ENCODE measurements at places on chromosomes 4 and X. TPM values are rescaled to one million over a fixed set of nuclear protein-coding genes. Genes with fewer than 3 reads are reported as not detected.

DNA sequence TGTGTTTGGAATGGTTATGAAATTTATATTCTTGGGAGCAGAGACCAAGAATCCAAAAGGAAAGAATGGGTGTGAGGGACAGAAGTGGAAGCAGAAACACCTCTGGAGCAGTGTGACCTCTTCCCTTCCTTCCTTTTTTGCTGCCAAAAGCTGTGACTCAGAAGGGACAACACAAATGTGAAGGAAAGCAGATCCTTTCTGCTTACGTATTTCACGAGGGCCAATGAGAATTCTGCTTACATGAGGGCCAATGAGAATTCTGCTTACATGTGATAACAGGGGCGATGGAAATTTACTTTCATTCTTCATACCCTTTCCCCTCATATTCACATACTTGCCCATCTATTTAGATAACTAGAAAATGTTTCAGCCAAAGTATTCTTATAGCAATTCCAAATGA lies 404.6 kb downstream of the PRDM5 start:
- no peak for DNase-seq

- no peak for DNase-seq
These were observed 2.3 kb downstream of the XKRX start for GRCh38 chrX:100926453-100926852.

DNA sequence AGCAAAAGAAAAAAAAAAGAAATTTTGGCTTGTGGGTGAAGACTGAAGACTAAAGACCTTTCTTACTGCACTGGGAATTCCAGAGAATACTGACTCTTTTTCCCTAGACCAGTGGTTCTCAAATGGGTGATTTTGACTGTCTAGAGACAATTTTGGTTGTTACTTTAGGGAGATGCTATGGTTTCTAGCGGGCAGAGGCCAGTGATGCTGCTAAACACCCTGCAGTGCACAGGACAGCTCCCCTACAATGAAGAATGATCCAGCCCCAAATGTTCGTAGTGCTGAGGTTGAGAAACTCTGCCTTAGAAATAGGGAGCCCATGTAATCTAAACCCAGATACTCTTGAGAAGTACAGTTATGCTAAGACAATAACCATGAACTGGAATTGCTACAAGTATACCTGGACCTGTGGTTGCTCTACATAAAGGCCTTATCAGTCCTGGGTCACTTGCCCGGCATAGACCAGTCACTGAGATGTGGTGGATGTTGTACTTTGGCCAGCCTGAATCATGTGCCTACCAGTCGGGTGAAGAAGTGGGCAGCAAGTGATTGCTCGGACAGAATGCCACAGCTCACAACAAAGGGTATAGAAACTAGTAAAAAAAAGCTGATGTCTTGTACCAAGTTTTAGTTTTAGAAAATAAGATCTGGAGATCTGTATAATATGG lies 16.0 kb downstream of the ARHGAP10 start:
- DNase-seq = no peak

DNA sequence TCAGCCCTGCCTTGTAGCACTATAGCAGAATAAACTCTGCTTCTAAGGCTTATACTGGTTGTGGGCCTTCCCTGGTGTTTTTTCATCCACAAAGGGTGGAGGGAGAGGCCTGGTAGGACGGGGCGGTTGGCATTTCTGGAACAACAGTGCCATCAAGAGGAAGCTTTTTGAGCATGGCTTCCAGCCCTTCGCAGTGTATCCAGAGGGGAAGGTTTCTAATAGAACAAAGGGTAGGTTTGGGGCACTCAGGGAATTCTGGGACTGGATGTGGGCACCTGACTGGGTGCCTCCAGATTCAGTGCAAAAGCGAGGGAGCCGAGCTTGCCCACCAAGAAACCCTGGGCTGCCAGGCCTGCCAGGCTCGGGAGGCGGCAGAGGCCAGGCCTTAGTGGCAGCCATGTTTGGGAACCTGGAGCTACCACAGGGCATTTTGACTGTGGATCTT lies 229.6 kb upstream of the AGTR2 start:
- DNase-seq = no peak

GRCh38 chr4:122798101-122798500 lies 28.5 kb upstream of the FGF2 start:
- DNase-seq = no peak

GRCh38 chr4:165872461-165873297 lies at the start of gene TLL1:
TSS of gene TLL1 (plus strand) at chr4:165873237. CDS start at chr4:165873905, 668 bp downstream.
- no peak for DNase-seq

DNA sequence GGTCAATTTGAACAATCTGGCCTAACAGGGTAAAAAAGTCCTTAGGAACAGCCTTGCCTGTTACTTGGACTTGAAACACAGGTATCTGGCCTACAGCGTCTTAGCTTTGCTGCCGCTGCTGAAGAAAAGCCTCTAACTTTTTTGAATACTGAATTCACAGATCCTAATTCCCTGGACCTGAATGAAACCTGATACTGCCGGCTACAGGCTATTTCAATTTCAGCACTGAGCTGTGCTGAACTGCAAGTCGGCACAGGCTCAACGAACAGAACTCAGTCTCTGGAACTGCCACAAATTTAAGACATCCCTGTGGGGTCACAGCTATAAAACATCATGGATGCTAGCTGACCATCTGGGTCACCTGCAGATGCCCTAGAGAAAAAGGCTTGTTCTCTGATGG lies 7.2 kb downstream of the NR0B1 start:
- no peak for DNase-seq

DNA sequence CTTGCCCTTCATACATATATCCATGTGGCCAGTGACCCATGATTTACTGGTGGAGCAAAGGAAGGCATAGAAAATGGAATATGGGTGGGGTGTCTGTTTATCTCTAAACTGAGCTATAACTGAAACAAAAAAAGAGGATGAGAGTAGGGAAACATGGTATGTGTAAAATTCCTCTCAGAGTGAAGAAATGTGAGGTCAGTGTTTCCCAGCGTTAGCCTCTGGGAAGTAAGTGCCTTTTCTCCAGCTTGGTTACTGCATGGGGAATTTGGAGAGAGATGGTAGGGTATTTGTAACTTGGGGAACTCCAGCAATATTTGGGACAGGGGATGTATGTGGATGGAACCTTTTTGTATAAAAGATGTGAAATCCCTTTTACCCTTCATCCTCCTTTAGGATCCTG lies 89.4 kb downstream of the AFF1 start:
- no peak for DNase-seq

GRCh38 chr4:48431401-48431800 lies 51.7 kb upstream of the SLC10A4 start:
- DNase-seq = no peak

The NUDT11 gene
- 11.9 TPM for total RNA-seq

The TEX13D gene
- not detected for total RNA-seq

The CT45A2 gene
- total RNA-seq = not detected

The ACE2 gene
- total RNA-seq = not detected

The SH3RF1 gene
- 11.5 TPM for total RNA-seq

All from Panc1 (cell line).